ENCODE measurements at places on chromosomes 16 and 17.

GRCh38 chr16:79476580-79476979 is 124.0 kb downstream of the MAF start:
- DNase-seq, result no peak

DNA sequence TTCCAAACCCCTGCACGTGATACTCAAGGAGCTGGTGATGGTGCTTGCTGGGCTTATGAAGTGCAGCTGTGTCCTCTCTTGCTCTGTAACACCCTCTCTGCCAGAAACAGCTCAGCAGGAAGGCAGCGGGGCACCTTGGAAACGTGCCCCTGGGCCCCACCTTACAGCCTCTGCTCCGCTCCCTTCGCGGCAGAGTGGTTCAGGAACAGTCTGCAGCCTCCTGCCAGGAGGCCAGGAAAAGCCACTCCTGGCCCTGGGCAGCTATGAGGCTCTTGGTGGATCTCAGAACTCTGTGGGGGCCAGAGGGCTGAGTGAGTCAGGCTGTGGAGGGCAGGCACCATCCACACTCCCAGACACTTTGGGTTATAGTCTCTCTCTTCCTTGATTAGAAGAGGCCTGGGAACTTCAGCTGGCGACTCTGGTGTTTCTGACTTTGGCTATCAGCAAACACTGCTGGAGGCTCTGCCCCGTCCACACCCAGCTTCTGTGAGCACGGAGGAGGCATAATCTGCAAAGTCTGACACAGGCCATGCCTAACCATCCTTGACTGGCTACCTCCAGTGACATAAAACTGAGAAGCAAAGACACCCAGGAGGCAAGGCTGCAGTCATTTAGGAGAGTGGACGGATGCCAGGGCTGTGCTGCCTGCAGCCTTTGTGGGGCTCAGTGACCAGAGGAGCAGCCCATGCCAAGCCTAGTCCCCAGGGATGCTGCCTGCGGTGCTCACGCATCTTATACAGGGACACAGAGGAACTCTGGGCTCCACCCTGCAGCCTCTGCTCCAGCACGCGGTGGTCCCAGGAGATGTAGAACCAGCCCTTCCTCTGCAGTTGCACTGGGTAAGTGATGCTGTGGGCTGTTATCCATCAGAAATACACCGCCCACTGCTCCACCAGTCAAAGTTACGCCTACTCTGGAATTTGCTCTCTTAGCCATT is 65.3 kb downstream of the METRNL start:
- DNase-seq, result no peak

GRCh38 chr16:19898924-19899604 is 14.4 kb upstream of the GPRC5B start:
- no peak for DNase-seq

- no peak for DNase-seq
Measured at GRCh38 chr17:76304226-76305134, 3.6 kb downstream of the QRICH2 start.

GRCh38 chr16:57485091-57485915 is 990 bp downstream of the DOK4 start:
- DNase-seq, result no peak

All from stimulated activated CD4-positive, alpha-beta T cell treated with anti-CD3 and anti-CD28 coated beads, TNF-alpha, amount 100 ng/mL, for 4 hours (primary cell).